Stimulated activated CD8-positive, alpha-beta memory T cell treated with anti-CD3 and anti-CD28 coated beads, Interleukin-7, amount 100 ng/mL, for 1 hour (primary cell): ENCODE measurements at places on chromosomes 3 and 15.
A peak's percentile ranks its signal among the peaks of the same experiment; 100 is the strongest.

DNA sequence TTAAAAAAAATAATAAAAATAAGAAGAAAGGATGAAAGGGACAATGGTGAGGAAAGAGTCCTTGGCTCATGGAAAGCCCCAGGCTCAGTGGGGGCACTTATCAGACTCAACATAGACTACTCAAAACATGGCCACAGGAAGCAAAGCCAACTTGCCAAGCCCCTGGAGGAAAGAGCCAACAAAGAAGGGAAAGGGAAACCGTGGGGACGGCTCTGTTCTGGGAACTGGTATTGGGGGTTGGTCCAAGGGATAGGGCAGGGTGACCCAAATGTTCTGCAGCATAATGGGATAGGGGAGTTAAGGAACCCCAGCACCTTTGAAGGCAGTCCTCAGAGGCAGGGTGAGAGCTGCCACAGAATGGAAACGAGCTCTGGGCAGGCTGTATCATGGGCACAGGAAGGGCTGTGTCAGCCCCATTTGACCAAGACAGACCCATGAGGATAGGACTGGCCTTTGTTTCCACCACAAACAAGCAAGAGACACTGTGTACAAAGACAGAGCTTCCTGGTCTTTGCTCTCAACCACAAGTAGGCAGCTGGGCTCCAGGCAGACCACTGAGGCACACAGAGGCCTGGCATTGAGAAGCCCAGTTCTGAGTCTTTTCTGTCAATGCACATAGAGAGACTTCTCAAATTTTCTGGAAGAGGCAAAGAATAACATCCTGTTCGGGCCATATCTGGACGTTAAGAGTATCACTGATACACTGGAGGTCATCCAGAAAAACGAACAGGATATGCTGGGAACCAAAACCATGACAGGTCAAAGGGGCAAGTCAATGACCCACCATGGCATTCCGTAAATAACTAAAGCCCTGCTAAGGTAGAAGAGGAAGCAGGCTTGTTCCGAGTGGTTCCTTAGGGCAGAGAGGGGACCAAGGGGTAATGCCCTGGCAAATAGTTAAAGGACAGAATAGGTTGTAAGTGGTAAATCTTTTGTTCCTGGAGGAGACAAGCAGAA lies 10.6 kb upstream of the SEMA7A start:
- DNase-seq = no peak

DNA sequence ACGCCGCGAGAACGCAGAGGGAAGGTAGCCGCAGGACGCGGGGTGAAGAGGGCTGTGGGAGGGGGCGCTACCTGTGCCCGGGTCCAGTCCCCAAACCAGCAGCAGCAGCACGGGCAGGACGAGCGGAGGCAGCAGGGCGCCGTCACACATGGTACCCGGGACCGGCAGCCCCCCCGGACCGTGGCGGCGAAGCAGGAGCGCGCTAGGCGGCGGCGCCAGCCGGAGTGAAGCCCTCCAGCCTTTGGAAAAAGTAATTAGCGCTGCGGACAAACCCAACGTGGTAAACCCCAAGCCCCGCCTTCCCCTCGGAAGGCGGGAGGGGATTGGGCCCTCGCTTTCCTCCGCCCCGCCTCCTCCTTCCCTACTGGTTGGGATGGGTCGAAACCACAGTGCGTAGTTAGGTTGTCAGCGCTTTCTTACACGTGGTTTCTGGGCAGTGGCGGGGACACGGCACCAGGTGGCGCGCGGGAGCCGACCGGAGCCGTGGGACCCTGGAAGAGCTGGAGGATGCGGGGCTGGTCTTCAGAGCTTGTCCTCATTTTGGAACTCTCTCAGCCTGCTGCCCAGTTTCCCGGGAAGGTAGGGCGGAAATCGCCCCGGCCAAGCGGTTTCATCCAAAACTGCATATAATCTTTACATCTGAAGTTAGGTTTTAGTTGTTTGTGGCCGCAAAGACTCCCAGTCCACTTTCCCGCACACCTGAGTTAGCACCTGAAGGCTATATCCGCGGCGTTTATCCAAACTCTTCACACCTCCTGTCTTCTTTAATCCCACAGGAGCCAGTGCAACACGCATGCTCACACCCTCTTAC lies at the start of gene ADAMTS17:
Gene ADAMTS17, minus strand, starts transcription at position 226 of the 811 bp plus-strand sequence. Its CDS starts 76 bp downstream, at position 150.
- DNase-seq = peak; percentile 86

GRCh38 chr3:177633671-177634207 lies 436.5 kb upstream of the TBL1XR1 start:
- DNase-seq = no peak

GRCh38 chr3:171248426-171249111 lies 211.6 kb downstream of the TNIK start:
- no peak for DNase-seq

- DNase-seq = no peak
Measured at GRCh38 chr3:101195951-101196713, 124.2 kb downstream of the IMPG2 start.

DNA sequence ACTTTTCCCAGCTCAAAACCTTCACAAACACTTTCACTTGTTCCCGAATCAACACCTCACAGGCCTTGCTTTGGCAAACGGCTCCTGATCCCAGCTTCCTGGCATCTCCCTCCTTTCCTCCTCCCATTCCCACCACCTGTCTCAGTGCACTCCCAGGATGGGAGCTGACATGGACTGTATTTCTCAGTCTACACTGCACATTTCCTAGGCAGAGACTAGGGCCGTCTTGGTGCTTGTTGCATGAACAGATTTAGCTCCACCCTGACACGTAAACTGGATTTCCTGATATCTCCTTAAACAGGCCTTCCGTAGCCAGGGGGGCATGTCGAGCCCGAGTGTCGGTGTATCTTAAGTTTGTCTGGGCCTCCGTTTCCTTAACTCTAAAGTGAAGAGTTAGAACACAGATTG lies 790 bp upstream of the WHAMM start:
- DNase-seq = no peak

GRCh38 chr15:98737721-98738120 lies 89.4 kb downstream of the IGF1R start:
- DNase-seq = no peak

- DNase-seq = no peak
Measured at GRCh38 chr3:85605066-85605465, 646.3 kb downstream of the CADM2 start.

DNA sequence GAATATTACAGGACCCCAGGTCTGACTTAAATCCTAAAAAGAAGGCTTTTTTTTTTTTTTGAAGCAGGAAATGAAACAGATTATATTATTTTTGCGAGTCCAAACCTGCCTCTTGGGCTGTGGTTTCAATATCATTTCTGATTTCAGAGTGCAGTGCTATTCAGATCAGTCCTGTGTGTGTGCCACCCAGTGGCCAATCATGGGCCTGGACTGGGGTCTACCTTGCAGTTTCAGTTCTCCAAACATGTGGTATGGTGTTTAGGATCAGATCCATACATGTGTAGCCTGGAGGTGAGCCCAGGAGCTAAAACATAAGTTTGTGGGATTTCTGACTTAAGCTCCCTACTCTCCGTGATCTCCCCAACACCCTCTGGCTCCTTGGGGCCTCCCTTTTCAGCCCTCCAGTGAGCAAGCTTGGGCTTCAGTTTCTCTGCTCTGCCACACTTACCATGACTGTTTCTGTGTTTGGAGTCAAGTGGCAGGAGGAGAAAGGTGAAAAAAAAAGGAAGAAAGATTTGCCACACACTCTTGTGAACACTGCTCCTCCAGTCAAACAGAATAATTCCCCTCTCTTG lies 12.1 kb upstream of the THSD4 start:
- no peak for DNase-seq

GRCh38 chr15:89591834-89592233 lies 16.6 kb downstream of the TICRR start:
- no peak for DNase-seq

- no peak for DNase-seq
Measured at GRCh38 chr3:177694316-177694715, 497.0 kb upstream of the TBL1XR1 start.

DNA sequence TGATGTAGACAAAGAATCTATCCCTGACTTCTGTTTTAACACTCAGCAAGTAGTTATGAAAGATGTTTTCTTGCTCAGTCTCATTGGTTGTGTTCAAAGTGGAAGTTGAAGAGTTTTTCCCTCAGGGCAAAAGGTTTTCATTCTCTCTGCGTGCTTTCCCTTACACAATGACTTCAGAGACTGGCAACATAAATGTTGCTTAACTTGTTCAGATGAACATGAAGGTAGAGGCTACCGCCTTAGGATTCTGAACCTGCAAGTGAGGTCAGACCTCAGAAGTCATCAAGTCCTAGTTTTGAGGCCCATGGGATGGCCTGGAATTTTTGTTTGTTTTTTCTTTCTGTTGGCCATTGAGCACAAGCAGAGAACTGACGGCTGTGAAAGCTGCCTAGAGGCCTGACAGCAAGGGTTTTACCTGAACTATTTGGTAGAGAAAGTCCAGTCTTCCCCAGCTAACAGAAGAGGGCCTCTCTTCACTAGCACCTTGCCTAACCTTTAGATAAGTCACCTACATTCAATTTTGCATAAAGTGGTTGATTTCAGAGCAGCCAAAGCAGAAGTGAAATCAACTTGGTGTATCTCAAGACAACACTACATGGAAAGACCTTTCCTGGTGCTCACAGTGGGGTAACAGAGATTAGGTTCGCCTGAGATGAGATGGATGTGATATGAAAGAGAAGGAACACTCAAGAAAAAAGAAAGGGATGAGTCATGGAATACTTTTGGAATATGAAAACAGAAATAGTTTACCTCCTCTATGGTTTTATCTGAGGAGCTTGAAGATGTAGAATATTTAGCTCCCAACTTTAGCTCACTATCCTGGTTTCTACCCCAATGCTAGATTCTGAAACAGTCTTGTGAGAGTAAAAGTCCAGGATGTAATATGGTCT lies 53.6 kb upstream of the AP4E1 start:
- DNase-seq = no peak

DNA sequence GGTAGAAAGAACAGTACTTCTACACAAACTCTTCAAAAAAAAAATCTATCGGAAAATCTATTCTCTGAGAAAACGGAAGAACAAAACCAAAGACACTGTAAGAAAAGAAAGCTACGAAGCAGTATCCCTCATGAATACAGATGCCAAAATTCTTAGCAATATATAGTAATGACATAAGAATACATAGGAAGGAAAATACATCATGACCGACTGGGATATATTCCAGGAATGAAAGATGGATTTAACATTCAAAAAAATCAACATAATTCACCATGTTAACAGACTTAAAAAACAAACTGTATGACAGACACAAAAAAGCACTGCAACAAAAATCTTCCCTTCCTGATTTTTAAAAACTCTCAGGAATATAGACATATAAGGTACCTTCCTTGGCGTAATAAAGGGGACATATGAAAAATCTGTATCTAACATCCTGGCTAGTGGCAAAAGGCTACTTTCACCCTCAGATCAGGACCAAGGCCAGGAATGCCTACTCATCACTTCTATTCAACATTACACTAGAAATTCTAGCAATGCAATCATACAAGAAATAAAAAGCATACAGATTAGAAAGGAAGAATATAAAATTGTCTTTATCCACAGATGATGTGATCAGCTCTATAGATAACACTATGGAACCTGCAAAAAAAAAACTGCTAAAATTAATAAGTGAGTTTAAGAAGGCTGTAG lies 77.6 kb upstream of the XXYLT1 start:
- no peak for DNase-seq

DNA sequence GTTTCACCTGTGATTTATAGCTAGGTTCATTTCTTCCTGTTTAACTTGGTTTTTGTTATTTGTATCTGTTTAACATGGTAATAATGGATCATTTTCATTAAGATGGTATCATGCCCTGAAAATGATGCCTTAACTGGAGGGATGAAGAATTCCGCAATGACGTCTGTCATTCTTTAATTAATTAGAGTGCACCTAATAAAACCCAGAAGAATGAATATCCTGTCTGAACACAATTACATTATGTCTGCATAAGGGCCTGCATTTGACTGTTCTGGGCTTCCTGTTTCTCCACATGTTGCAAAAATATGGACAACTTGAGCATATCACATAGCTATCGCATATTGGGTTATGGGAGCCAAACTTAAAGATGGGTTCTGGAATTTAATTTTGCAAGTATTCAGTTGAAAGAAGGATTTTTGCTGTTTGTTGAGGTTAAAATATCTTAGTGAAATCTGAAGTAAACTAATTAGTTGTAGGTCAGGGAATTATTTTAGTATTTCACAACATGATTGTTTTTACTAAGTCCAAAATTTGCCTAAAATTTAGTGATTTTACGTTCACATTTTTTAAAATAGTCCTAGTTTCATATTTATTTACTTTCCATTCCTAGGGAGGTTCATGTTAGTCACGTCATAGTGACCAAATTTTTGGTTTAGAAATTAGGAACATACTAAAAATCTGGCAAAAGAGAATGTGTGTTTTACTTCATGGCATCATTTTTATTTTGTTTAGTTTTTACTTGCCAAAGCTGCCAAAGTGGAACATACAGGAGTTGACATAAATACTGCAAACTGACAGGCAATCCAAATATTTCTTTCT lies 321.0 kb upstream of the TGFBR2 start:
- no peak for DNase-seq
